ENCODE measurements at places on chromosomes 12 and 14.
A peak's percentile ranks its signal among the peaks of the same experiment; 100 is the strongest.

DNA sequence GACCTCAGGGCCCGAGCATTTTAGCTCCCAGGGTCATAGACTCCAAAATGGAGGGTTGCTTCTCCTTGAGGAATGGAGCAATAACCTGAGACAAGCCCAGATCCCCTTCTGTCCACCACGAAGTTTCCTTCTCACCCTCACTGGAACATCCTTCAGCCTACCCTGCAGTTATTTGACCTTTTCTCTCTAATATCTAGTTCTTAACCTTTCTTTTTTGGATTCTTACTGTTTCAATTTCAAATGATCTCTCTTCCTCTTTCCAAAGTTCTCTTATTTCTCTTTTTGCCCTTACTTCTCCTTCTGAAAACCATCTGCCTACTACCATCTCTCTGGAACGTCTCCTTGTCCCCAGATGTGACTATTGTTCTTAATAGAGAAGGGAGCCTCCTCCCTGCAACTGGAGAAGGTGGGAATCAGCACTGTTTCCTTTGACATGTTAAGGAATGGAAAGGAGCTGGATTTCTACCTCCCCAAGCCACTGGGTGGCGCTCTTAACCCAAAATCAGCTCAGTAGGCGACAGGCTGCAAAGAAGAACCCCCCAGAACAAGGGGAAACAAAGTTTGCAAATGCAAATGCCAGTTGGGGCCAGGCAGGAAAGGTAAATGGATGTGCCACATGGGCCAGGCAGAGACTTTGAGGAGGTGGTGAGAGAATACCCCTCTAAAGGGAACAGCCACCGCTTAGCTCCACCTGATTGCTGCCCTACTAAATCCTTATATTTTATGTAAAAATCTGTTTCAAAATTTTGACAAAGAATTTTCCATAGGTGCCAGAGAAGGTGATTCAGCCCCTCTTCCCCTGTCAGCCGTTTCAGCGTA lies 22.4 kb upstream of the PDE1B start:
- peak; percentile 48 for DNase-seq

DNA sequence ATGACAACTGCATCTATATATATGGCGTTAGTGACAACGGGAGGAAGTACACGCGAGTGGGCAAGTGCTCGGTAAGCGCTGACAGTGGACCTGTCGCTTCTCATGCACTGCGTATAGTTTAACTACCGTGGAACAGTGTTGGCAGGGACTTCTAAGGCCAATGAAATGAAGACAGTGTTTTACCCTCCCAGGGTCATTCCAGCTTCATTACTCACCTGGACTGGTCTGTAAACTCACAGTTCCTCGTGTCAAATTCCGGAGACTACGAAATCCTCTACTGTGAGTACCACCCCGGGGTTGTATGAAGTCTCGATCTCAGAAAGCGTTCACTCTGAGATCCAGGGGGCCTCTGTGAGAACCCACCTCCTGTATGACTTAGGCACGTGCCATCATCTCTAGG lies 129.2 kb upstream of the EVL start:
- no peak for DNase-seq

DNA sequence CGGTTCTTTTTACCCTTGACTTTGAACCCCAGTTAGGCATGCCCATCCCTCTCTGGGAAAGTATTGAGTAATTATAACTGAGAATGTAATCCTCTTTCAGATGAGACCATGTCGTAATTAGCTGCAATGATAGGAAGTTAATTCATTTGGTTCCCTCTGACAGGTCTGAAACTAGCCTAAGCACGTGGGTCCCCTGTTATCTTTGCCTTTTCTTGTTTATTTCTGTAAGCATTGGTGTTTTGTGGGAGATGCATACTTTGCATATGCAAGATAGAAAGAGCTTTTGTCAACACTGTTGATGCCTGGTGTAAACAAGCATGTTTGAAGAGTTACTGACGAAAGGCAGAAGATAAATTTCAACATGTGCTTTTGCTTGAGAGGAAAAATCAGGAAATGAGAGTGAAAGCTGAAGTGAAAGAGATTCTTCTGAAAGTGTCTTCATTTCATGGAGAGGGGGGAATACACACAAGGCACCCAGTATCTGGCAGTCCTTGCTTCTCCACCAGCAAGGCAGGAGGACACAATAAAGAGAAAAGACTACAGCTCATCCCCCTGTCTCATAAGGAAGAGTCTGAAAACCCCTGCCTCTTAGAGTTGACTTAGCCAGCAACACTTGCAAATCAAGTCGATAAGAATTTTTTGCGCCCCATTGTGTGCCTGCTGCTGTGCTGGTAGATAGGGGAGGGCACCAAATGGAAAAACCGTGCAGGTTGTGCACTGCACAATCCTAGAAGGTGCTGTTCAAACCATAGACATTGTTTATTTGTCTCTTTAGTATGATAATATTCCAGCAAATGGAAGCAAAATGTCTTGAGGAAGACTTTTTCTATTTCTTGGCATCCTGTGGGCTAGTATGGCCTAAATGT lies 77.8 kb downstream of the SLC24A4 start:
- DNase-seq, result no peak

GRCh38 chr14:74713395-74713735 lies 421 bp downstream of the FCF1 start:
- DNase-seq, result no peak

GRCh38 chr14:31578792-31579501 lies 17.7 kb downstream of the NUBPL start:
- DNase-seq, result no peak

All from progenitor cell of endocrine pancreas (in vitro differentiated cells).